ENCODE measurements at places on chromosomes 1 and 21.

DNA sequence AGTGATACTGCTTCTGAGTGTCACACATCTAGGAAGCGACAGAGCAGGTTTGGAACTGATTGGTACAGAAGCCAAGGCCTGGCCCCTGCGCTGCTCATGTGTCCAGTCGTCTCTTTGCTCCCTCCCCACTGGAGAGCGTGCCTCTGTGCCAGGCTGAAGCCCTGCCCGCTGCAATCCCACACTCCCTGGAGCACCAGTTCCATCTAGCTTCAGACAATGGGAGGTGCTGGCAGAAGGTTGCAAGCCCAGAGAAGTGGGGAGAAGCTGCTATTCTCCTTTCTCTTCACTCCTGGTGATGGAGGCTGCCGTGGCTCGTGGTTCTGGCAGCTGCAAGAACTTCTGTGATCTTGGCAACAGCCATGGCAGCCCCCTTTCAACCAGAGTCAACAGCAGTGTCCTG lies 250.9 kb downstream of the MATN1 start:
- no peak for DNase-seq

GRCh38 chr1:77282187-77282865 lies 507 bp downstream of the AK5 start:
- no peak for DNase-seq

- no peak for DNase-seq
Observed at GRCh38 chr1:82492159-82492558, 691.4 kb downstream of the ADGRL2 start.

- no peak for DNase-seq
Observed at GRCh38 chr1:66291531-66291864, 242.5 kb upstream of the SGIP1 start.

DNA sequence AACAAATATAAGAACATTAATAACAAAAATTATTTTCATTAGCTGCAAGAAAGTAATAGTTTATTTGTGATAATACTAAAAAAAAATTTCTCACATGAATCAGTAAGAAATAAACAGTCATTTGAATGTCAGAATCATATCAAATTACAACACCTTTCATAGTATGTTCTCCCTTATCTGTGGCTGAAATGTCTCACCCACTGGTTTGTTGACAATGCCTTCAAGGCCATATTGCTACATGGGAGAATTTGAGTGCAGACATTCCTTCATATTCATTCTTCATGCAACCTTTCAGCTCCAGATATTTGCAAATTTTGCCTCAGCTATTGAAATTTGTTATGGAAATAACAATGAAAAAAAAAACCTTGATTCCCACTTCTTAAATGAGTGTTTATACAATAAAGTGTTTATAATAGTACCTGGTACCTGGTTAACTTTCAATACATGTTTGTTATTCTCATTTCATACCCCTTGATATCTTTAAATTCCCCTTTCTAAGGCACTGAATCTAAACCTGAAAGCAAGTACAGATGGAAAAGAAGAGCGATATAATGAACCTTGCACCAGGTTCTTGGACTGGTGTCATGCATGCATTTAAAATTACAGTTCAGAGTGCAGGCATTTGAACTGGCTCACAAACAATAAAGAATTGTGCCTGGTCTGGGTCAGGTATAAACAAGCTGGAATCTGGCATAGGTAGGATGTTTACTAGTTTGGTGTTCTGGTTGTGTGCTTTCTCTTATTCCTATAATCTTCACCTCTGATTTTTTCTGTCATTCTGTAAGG lies 242.2 kb upstream of the ADGRL2 start:
- no peak for DNase-seq

DNA sequence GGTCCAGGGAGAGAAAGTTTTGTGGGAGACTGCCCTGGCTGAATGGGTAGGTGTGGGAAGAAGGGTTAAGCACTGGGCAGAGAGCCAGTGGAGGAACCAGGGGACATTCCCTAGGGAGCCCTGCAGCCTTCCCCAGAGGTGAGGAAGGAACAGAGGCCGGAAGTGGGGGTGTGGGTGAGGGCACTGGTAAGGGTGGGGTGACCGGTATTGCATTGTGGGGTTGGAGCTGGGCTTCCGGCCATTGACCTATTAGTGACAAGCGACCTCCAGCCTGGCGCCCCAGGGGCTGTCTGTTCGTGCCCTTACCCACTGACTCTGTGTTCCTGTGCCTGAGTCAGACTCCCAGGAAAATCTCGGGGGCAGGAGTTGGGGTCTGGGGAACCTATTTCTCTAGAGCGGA lies 3.5 kb upstream of the TSPAN1 start:
- DNase-seq, result no peak

GRCh38 chr1:18175530-18176377 lies 68.2 kb downstream of the IGSF21 start:
- no peak for DNase-seq

DNA sequence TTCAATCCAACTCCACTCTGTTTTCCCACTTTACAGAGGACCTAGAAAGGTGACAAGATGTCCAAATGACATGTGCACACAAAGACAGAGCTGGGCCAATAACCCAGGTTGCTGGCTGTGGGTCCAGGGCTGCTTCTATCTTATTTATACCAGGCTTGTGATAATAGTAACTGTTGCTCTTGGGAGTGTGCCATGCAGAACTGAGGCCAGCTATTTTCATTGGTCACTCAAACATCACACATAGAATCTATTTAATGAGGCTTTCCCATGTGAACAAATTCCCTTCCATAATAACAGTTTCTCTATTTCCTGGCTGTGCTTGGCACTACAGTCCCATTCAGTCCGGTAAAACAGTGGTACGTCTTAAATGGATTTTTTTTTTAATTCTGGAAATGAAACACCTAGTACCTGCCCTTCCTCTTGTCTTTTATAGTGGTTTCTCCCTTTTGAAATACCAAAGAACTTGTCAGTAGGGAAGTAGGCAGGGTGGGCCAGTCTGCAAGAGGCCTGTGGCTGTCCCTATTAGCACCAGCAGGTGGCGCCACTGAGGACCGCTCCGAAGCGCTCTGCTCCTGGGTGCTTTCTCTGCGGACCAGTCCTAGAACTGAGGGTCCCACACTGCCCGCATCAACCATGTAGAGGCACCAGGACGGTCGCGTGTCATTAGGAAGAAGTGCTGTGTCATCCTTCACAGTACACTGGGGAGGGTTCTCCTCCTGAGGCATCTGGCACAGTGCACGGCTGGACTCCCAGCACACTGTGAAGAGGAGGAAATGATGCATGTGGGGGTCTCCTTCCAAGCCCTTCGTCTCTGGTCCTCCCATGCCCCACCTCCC lies 52.1 kb downstream of the GPR161 start:
- peak; percentile 73 for DNase-seq

GRCh38 chr1:41977326-41977725 lies 58.6 kb upstream of the HIVEP3 start:
- no peak for DNase-seq

DNA sequence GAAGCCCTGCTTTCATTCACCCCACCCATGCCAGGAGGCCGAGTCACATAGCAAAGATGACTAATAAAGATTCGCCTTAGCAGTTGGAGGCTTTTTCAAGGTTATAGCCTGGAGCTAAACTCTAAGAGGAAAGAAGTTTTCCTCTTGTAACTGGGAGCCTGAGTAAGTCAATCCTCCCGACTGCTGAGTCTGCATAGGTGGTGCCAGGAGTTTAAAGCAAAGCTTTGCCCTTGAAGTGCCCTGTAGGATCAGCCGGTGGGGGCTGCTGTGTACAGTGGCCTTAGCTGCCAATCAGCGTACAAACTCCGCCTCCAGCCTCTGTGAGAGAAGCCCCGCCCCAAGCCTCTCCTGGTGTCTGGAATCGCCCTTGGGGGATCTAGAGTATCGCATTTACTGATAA lies 147.5 kb upstream of the SPATA6 start:
- DNase-seq, result no peak

DNA sequence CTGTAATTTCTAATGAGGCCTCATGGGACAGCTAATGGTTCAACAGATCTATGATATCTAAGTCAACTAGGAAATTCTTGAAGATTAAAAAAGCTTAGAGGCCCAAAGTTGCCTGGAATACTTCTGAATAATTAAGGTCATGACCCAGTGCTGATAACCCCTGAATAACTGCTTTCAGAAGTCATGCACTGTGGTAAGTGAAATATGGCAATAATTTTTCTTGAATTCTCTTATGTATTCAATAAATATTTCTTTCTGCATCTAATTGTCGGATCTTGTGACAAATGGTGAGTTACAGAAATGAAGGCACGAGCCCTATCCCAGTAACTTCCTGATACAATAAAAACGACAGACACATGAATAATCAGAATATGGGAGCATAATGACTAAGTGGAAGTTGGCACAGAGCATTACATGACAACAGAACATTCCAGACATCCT lies 219.3 kb upstream of the GREM2 start:
- no peak for DNase-seq

DNA sequence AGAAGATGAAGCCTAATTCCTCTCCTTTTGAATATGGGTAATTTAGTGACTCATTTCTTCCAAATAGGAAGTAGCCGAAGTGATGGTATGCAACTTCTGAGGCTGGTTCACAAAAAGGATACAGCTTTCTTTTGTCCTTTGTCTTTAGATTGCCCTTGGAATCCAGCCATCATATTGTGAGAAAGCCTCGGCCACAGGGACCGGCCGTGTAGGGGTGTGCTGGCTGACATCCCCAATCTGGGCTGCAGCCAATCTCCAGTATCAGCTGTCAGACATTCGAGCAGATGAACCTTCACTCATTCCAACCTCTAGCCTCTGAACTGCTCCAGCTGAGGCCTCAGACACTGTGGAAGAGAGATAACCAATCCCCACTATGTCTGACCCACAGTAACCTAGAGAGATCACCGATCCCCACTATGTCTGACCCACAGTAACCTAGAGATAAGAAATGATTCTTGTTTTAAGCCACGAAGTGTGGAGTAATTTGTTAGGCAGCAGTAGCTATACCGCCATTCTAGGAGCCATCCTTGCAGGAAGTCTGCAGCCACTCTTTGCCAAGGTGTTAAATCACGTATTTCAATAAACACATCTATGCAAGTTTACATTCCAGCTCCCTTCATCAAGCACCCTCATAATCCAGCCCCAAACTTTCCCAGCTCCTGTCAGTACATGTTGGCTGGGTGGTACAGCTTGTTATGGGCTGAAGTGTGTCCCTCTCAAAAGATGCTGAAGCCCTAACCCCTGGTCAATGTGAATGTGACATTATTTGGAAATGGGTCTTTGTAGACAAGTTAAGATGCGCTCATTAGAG lies 2.9 kb upstream of the DIP2A start:
- peak; percentile 87 for DNase-seq

- DNase-seq, result no peak
Observed at GRCh38 chr1:22886211-22886610, 86.5 kb downstream of the LACTBL1 start.

GRCh38 chr1:189866606-189867005 lies 611.1 kb downstream of the BRINP3 start:
- no peak for DNase-seq

- no peak for DNase-seq
Observed at GRCh38 chr21:25373126-25374082, 233.9 kb downstream of the MRPL39 start.

DNA sequence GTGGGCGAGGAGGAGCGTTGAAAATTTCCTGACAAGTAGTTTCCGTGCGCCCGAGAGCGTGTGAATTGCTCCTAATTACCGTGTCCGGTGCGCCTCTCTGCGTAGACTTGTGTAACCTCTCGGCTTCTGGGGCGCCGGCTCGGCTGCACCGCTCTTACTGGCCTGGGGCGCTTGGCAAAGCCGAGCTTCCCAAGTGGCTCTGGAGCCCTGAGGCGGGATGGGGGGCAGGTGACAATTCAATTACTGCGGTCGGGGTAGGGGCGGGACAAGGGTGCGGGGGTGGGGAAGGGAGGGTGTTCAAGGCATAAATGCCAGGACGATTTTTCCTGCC lies 392 bp upstream of the DMRTA2 start:
- no peak for DNase-seq

DNA sequence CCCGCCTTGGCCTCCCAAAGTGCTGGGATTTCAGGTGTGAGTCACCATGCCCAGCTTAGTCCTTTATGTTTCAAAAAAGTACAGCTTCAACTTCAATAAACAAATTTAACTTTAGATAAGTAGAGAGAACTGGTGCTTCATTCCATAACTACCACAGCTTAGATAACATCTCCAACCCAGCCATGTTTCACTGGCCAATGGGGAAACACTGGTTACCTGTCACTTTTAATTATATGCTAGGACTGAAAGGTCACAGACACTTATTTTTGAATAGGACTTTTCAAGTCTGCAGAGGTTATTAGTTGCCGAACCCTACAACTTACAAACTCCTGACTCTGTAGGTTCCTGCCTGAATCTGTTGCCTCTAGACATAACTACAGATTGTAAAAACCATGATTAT lies 56.5 kb upstream of the ST6GALNAC3 start:
- DNase-seq, result no peak

DNA sequence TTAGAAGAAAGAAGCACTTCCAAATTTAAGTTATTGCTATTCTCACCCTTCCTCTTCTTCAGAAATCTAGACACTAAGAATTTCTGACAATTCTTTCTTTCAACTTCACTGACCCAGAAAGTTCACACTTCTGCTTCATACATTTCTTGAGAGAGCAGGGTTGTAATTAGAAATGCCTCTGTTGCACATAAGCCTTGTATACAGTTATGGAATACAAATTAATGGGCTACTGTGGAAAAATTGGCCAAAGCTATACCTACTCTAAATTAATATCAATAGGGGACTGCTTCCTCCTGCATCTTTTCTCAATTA lies 1.5 kb downstream of the TNFSF18 start:
- DNase-seq, result no peak

DNA sequence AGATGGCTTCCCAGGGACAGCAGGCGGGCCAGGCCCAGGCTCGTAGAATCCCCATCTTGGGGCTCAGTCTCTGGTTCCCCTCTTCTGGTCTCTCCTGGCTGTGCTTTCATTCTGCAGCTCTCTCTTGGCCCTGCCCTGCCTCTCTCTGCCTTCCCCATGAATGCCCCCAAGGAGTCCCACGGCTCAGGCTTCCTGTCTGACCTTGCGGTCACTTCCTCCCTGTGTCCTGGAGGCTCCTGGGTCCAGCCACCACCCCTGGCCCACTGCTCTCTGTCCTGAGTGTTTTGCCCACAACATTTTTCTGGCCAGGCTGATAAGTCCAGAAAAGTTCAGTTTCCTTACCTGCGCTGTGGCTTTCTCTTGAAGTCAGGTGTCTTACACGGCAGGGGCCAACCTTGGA lies 29.1 kb downstream of the PIGP start:
- DNase-seq, result no peak

DNA sequence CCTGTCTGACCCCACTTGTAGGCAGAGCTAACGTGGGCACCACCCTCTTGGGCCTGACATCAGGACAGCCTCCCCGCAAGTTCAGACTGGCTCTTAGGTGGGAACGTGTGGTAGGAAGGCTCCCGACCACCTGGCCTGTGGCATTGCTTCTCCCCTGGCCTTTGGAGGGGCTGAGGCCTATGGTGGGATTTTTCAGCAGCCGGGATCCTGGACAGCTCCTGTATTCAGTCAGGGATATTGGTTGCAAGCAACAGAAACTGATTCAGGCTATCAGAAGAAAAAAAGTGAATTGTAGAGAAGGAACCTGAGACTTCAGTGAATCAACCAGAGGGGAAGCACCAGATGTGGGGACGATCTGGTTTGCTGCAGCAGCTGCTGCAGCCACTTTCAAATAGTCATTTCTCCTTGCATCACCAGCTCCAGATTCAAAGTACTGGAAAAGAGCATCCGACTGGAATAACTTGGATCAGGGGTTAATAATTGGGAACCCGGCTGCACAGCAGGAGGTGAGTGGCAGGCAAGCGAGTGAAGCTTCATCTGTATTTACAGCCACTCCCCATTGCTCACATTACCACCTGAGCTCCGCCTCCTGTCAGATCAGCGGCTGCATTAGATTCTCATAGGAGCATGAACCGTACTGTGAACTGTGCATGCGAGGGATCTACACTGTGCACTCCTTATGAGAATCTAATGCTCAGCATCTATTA lies 5.9 kb downstream of the RNF186 start:
- DNase-seq, result no peak
